ENCODE measurements at places on chromosomes 12 and 14.

GRCh38 chr12:122977655-122978392 lies 2.7 kb upstream of the ARL6IP4 start:
- no peak for DNase-seq

DNA sequence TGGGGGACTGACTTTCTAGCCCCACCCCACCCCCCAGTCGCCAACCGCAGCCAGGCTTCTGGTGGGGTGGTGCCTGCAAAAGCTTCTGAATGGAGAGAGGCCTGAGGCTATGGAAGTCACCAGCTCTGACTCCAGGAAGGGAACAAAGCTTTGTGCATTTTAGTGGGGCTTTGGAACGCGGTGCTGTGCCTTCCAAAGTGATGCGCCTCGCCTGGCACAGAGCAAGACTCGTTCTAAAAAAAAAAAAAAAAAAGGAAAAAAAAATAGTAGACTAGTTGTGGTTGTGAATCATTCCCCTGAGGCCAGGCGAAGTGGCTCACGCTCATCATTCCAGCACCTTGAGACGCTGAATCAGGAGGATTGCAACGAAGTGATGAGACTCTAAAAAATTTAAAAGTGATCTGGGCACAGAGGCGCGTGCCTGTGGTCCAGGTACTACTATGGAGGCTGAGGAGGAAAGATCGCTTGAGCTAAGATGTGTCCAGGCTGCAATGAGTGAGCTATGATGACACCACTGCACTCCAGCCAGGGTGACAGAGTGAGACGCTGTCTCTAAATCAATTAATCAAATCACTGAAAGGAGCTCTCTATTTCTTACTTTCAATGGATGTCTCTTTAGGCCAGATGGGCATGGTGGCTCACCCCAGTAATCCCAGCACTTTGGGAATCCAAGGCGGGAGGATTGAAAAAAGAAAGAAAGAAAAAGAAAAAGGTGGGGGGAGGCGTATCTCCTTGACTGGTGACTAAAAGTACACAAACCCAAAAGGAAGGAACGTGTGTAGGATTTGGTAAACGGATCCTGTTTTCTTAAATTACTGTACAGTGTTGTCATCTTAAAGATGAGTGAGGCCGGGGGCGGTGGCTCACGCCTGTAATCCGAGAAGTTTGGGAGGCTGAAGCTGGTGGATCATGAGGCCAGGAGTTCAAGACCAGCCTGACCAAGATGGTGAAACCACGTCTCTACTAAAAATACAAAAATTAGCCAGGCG lies 259.6 kb upstream of the ALG10B start:
- no peak for DNase-seq

GRCh38 chr14:75095690-75096089 lies 26.2 kb downstream of the ZC2HC1C start:
- no peak for DNase-seq

GRCh38 chr12:124847113-124848074 lies 16.3 kb downstream of the SCARB1 start:
- no peak for DNase-seq

DNA sequence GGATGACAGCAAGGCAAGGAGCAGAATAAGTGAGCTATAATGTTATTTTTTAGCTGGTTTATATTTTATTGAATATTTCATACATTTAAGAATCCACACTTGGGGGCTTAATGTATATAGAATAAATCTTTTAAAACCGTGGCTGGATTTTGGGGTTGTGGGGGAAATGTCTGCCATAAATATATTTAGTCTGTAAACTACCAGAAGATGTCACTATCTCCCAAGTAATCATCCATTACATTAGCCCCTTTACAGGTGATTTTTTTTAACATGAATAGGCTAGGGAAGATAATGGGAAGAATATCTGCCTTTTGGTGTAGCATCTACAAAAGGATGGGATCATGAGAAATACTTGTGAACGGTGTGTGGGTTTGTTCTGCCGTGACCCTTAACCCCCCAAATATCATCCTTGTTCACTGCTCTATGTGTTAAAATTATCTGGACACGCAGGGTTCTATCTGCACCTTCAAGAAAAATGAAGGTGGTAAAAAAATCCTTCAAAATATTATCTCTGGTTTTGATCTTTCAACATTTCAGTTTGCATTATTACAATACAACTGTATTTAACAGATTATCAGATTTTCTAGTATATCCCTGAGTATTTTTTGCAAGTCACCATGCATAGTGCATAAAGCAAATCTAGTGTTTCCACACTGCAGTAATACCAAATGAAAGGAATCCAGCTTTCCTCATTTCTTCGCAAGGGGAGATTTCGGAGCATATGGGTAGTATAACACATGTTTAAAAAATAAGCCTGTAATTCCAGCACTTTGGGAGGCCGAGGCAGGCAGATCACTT lies 8.0 kb upstream of the SLC17A8 start:
- no peak for DNase-seq

DNA sequence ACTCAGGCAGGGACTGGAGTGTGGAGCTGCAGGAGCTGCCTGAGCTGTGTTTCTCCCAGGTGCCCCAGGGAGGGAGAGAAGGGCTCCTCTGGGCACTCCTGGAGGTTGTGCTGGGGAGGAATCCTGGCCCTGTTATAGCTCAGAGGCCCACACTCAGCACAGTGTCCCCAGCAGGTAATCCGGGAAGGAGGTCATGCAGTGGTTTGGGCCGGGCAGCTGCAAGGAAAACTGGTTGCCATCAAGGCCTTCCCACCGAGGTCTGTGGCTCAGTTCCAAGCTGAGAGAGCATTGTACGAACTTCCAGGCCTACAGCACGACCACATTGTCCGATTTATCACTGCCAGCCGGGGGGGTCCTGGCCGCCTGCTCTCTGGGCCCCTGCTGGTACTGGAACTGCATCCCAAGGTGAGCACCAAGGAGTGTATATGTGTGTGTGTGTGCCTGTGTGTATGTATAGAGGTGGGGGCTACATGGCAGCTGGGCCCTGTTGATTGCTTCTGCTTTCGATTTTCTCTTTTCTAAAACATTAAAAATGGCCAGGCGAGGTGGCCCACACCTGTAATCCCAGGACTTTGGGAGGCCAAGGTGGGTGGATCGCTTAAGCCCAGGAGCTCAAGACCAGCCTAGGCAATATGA lies 2.0 kb downstream of the AMHR2 start:
- no peak for DNase-seq

DNA sequence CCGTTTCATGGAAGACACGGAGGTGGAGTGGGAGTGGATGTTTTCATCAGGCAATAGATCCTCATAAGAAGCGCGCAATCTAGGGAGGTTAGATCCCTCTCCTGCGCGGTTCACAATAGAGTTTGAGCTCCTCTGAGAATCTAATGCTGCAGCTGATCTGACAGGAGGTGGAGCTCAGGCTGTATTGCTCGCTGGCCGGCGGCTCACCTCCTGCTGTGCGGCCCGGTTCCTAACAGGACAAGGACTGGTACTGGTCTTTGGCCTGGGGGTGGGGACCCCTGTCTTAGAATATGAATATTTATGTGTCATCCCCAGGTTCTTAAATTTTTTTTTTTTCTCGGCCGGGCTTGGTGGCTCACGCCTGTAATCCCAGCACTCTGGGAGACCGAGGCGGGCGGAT lies 36.7 kb downstream of the PRICKLE1 start:
- DNase-seq = no peak

- no peak for DNase-seq
Observed at GRCh38 chr12:62605981-62606380, 139.4 kb downstream of the MON2 start.

DNA sequence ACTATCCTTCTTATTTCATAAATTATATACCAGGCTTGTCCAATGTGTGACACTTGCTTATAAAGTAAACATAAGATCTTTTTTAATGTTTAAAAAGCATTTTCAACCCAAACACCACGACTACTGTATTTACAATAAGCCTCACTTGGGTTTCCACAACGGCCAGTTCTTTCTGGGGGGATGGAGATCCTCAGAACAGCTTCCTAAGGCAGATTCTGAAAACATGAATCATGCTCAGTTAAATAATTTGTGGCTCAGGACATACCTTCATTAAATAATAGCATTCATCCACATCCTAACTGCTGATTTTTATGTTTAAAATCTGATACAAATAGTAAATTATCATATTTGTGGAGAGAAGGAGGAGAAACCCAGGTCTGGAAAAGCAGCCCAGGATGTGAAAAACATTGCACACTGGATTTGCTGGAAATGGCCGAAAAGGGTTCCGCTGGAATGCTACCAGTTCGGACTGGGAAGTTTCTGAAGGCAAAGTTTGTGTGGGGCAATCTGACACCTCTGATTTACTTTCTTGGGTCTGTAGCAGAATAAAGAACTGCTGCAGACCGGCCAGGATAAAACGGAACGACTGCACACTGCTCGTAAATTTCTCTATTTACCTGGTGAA lies 597 bp downstream of the GLT8D2 start:
- DNase-seq = no peak

DNA sequence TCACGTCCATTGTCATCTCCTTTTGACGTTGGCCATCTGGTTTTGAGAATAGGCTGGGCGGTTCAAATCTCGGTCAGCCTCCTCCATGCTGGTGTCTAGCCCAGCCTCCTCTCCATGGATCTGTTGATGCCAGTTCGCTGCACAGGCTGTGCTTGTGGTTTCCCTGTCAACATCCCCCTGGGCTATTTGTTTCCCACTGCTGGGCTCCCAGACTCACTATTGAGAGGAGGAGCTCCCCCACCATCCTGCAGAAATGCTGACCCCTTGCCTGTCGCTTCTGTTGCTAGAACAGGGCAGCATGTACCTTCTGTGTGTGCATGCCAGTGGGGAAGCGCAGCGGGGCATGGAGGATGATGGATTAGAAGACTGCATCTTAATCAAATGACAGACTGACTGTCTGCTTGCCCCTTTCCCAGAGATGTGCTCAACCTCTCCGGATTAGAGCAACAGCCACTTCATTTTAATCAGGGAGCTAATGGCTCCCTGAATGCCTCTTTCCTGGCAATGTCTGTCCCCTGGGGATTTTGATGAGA lies 170.5 kb downstream of the TSPAN9 start:
- no peak for DNase-seq

DNA sequence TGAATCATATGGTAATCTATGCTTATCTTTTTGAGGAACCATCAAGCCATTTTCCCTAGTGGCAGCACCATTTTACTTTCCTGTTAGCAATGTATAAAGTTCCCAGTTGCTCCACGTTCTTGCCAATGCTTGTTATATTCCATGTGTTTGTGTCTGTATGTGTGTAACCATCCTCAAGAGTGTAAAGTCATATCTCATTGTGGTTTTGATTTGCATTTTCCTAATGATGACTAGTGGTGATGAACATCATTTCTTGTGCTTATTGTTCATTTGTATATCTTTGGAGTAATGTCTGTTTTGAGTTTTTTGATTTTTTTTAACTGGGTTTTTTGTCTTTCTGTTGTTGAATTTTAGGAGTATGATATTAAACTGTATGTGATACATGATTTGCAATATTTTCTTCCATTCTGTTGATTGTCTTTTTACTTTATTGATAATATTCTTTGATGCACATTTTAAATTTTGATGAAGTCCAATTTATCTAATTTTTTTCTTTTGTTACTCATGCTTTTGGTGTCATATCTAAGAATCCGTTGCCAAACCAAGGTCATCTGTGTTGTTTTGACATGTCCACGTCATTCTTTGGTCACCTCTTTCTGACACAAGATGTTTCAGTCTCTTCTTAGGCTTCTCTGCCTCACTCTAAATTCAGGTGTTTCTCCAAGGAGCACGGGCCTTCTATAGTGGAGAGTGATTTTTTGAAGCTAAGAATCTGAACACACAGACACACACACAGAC lies 36.1 kb downstream of the PPHLN1 start:
- no peak for DNase-seq

GRCh38 chr14:33280646-33281045 lies 342.0 kb downstream of the NPAS3 start:
- no peak for DNase-seq

- no peak for DNase-seq
Observed at GRCh38 chr14:102418853-102419240, 56.1 kb downstream of the TECPR2 start.

DNA sequence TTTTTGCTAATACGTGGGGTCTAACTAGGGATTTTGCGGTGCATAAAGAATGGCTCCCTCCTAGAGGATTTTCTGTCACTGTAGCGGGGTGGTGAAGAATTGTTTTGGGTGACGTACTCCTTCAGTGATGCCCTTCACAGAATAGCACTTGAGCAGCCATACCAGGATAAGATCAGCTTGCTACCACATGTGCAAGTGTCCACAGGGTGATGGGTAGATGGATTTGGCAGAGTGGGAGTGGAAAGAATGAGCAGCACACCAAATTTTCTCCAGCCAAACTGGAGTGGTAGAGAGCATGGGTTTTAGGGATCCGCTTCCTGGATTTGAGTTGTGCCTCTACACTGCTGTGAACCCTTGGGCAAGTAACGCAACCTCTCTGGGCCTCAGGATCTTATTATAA lies 2.3 kb downstream of the TCP11L2 start:
- no peak for DNase-seq

DNA sequence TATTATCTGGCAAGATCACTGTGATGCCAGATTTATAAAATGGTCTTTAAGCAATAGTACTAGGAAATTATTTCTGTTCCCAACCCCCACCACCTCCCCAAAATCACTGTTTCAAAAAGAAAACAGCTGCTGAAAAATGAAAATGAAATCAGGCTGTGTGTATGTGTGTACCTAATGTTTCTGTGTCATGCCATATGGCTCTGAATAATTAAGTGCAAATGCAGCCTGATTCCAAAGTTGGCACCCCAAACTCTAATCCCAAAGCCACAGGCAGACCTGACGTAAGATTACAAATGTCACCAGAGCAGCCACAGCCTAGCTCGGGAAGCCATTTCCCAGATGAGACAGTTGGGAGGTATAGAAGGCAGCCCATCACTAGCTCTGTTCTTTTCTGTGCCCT lies 175.5 kb downstream of the MED13L start:
- no peak for DNase-seq

GRCh38 chr12:31507966-31508365 lies 83.0 kb downstream of the DENND5B start:
- no peak for DNase-seq

- no peak for DNase-seq
Observed at GRCh38 chr14:81523616-81524015, 10.0 kb downstream of the SEL1L start.

GRCh38 chr12:115859231-115859630 lies 418.3 kb downstream of the MED13L start:
- DNase-seq = no peak

Data from 8988T (cell line).